KG1 (cell line): ENCODE measurements at places on chromosomes 13 and 19.

DNA sequence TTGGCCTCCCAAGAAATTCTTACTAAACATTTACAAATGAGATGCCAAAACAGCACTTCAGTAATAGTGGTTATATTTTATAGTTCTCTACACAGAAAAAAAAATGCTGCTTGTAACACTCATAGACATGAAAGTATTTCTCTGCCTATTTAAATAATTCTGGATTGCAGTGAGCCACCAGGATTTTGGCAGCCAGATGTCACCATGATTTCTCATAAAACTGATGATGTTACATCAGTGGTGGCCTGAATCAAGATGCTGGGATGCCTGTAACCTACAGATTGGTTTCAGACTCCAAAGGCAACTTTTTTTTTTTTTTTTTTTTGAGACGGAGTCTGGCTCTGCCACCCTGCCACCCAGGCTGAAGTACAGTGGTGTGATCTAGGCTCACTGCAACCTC lies 2.7 kb upstream of the CAPS start:
- no peak for DNase-seq

GRCh38 chr13:85236413-85236812 lies 562.8 kb downstream of the SLITRK6 start:
- DNase-seq: no peak

DNA sequence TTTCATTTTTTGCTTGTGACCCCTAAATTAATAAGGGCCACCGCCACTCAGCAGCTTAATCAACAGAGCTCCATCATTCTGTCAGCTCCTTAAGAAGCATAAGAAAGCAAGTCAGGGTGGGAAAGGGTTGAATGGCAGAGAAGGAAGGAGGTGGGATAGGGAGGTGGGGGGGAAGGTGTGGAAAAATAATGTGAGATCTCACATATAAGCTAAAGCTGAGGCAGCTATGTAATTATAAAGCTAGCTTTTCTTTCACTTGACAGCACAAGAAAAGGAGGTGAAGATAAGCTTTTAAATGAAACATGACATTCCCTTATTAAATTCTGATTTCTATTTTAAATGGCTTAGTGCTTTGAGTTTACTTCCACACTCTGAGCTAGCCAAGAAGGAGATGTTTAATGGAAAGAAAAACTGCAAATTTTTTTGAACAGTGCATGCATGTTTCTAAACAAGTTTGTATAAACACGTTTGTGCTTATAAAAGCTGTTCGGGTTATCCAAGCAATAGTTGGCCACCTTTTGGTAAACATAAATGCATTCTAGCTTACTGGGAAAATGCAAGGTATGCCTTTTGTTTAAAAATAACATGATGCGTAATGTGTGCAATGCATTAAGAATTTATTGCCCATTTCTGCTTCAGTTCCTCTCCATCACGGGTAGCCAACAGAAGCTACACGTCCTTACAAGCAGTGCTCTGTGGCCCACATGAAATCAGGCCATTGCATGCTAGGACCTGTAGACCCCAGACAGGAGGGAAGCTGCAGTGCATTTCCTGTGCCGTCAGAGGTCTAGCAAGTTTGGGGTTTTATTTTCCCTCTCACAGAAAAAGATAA lies 96.2 kb downstream of the LHFPL6 start:
- no peak for DNase-seq

DNA sequence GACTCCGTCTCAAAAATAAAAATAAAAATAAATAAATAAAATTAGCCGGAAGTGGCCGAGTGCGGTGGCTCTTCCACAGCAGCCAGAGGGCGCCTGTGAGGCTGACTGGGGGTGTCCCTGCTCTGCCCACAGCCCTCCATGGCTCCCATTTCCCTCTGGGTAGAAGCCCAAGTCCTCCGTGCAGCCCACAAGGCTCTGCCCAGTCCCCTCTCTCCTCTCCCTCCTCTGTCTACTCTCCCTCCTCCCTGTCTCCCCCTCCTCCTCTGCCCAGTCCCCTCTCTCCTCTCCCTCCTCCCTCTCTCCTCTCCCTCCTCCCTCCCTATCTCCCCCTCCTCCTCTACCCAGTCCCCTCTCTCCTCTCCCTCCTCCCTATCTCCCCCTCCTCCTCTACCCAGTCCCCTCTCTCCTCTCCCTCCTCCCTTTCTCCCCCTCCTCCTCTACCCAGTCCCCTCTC lies 20.4 kb downstream of the MISP start:
- DNase-seq: no peak

GRCh38 chr19:38389101-38389925 lies 816 bp downstream of the SPRED3 start:
- DNase-seq: no peak

DNA sequence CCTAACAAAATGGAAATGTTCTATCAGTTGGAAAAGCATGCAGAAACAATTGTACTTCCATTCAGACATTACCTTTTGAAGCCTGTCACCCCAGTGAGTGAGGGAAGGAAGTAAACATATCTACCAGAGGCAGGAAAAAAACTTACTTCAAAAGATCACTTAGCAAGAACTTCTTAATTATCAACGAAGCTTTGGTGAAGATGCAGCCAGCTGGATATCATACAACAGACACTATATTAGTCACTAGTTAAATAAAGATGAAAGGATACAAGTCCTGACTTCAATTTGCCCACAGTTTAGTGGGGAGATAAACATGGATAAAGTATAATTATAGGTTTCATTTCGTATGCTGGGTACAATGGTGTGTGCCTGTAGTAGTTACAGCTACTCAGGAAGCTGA lies 148.8 kb downstream of the TNFRSF19 start:
- no peak for DNase-seq

DNA sequence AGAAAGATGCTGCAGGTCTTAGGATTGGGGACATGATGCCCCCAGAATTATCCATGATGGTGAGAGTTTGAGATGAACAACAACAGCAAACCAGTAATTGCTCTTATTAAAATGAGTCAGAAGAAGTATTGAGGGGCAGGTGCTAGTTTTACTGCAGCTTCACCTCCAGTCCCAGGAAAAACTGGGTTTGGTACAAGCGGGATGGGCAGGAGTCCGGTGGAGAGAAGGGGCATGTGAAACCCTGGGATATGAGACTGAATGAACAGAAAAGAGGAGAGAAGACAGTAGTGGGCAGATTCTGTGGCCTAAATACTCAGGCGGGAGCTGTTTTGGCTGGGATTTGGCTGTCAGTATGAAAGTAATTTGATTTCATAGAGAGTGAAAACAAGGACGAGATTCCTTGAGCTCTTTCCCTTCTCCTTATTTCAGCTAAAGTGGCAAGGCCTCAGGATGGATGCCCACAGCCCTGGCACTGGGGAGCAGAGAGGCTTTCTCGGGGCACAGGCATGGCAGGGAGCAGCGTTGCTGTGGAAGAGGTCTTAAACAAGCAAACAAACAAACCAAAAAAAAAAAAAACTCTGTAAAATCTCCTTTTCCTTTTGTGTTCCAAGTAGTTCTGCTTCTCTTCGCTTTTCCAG lies 30.7 kb downstream of the NFIX start:
- DNase-seq: no peak

DNA sequence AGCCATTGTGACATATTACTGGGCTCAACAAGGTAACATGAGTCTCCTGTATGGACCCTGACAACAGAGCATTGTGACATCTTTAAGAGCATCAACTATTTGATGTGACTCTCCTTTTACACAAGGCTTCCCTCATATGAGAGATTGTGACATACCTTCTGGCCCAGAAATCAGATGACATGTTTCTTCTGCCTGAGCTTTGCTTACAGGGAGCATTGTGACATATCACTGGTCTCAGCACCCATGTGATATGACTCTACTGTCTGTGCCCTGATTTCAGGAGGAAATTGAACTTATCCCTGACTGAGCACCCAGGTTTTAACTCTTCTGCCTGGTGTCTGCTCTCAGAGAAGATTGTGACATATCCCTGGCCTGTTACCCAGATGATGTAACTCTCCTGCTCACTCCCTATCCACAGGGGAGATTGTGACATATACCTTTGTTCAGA lies 15.9 kb upstream of the ZNF681 start:
- DNase-seq: no peak

GRCh38 chr13:26727633-26728032 lies 33.0 kb downstream of the GPR12 start:
- no peak for DNase-seq

- DNase-seq: no peak
Observed at GRCh38 chr19:51799034-51799773, 4.2 kb downstream of the FPR3 start.
